ENCODE measurements at places on chromosomes 5 and 9.

- peak; percentile 68 for DNase-seq
These were observed 41.8 kb upstream of the KDM4C start for GRCh38 chr9:6715755-6716643.

DNA sequence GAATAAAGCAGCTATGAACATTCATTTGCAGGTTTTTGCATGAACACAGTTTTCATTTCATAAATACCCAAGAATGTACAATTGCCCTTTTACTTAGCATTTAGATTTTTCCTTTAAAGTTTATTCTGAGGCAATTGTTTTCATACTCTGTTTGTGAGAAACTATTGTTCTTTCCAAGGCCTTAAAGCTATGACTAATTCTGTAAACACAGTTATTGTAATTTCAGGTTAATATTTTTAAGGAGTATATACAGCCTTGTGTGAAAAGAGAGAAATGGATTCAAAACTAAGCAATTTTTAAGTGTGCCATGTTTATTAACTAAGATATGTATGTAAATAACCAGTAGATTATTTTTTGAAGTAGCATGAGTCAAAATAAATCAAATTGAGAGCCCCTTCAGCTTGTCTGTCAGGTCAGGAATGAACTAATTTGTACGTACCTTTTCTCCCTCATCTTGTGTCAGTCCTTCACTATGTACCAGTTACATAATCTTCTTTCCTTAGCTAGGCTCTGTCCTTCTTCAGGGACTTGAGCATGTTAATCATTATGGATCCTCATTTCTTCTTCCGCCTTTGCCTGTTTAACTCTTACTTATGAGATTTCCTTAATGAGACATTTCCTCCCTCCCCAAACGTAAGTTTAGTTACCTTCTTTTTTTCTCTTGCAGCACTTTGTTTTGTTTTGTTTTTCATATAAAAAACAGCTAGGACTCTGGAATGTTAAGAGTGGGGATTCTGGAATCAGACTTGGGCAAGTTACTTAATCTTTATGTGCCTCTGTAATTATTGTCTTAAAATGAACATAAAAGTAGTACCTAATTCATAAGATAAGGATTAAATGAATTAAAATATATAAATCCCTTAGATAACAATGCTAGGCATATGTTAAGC, 63.6 kb downstream of the NIPBL start:
- DNase-seq = no peak

DNA sequence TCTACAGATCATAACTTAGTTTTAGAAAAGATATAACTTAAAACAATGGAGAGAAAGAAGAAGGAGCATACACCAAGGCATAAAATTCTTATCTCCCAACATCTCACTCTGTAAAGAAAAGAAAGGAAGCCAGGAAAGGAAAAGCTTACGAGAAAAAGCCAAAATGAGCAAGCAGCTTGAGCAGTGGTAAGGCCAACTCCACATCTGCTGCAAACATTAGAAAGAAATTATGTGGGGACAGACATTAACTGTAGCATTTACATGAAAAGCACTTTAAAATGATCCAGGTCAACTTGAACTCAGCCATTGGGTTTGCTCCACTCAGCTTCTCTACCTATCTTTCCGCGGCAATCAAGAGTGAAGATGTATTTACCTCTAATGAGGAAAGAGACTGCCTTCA, 176.9 kb downstream of the BNC2 start:
- DNase-seq = no peak

DNA sequence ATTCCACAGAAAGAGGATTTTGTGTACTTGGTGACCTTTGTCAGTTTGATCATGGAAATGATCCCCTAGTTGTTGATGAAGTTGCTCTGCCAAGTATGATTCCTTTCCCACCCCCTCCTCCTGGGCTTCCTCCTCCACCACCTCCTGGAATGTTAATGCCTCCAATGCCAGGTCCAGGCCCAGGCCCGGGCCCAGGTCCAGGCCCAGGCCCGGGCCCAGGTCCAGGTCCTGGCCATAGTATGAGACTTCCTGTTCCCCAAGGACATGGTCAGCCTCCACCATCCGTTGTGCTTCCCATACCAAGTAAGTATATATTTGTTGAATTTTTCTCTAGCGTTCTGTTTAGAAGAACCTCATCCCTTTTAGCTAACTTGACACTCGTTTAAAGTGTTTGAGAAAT, 30.0 kb downstream of the RBM27 start:
- no peak for DNase-seq

- peak; percentile 14 for DNase-seq
These were observed 865.4 kb upstream of the ACO1 start for GRCh38 chr9:31519011-31519410.
